Breast epithelium (tissue), 4 donors: ENCODE measurements at places on chromosomes 3 and 15. TPM values are rescaled to one million over a fixed set of nuclear protein-coding genes. Genes with fewer than 3 reads are reported as not detected.
A peak's percentile ranks its signal among the peaks of the same experiment; 100 is the strongest.

The GRM2 gene
- total RNA-seq: 1.3 TPM

The FEM1B gene
- 60.0 TPM for total RNA-seq

The LHFPL4 gene
- not detected for total RNA-seq

The ZBED2 gene
- not detected for total RNA-seq

The RPL39L gene
- total RNA-seq: 14.6 TPM

The MYRIP gene
- 2.3 TPM for total RNA-seq

The SPTSSB gene
- 0.16 TPM for total RNA-seq

The ANKRD63 gene
- total RNA-seq: not detected

The BFSP2 gene
- not detected for total RNA-seq

GRCh38 chr15:81776976-81777375 lies 268.8 kb downstream of the MEX3B start:
- H3K27me3 ChIP-seq: no peaks in the 10 kb centered on the region
- H3K36me3 ChIP-seq: no peaks in the 10 kb centered on the region
- H3K27ac ChIP-seq: no peak overlapping the region
- DNase-seq: no peak
- no peaks in the 10 kb centered on the region for H3K4me1 ChIP-seq
- H3K4me3 ChIP-seq: no peak overlapping the region

GRCh38 chr3:16200411-16200810 lies 25.9 kb downstream of the GALNT15 start:
- no peak overlapping the region for H3K4me3 ChIP-seq
- no peaks in the 10 kb centered on the region for H3K36me3 ChIP-seq
- H3K27me3 ChIP-seq: no peaks in the 10 kb centered on the region
- H3K27ac ChIP-seq: no peak overlapping the region
- H3K4me1 ChIP-seq: no peaks in the 10 kb centered on the region

DNA sequence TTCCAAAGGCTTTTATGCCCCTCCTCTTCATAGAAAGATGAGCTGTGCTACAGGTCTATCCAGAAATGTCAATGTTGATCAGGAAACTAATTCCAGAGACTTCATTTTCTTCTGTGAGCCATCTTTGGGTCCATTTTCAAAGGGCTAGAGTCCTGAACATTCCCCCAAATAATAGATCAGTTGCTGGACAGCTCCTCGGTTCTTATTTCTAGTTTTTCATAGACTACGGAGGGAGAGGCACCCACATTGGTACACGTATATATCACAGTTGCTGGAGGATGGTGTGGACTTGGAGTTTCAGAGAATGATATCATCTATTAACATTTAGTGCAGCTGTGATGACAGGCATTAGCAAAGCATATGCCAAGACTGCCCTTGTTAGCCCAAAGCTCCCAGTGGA lies 59.1 kb downstream of the AGBL1 start:
- DNase-seq: no peak
- no peaks in the 10 kb centered on the region for H3K4me1 ChIP-seq
- no peak overlapping the region for H3K27ac ChIP-seq
- no peak overlapping the region for H3K4me3 ChIP-seq
- H3K27me3 ChIP-seq: no peaks in the 10 kb centered on the region

- H3K27me3 ChIP-seq: no peaks in the 10 kb centered on the region
- no peaks in the 10 kb centered on the region for H3K36me3 ChIP-seq
- H3K4me1 ChIP-seq: no peaks in the 10 kb centered on the region
- no peak overlapping the region for H3K4me3 ChIP-seq
These were observed 13.0 kb downstream of the ZBED2 start for GRCh38 chr3:111582120-111582474.

GRCh38 chr3:191795196-191795595 lies 334.2 kb downstream of the PYDC2 start:
- no peaks in the 10 kb centered on the region for H3K4me1 ChIP-seq
- H3K27ac ChIP-seq: no peak overlapping the region
- no peak overlapping the region for H3K4me3 ChIP-seq
- H3K36me3 ChIP-seq: no peaks in the 10 kb centered on the region
- no peaks in the 10 kb centered on the region for H3K27me3 ChIP-seq

DNA sequence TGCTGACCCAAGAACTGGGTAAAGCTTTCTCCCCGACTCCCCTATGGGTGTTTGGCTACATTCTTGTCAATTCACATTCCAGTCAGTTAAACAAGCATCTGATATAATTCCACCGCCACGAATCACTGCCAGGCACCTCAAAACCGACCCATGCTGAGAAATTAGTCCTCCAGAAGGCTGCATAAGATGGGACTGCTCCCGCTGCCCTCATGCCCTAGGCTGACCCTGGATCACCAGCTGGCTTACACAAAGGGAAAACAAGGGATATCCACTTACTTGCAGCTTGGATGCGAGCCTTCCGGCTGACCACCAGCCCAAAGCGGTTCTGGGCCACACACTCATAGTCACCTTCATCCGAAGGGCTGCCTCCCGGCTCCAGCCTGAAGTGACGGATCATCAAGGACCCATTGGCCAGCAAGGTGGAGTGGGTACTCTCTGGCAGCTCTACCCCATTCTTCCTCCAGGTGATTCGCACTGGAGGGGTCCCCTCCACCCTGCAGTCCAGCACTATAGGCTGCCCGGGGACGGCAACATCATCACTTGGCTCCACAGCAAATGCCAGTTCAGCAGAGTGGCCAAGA lies 2.9 kb downstream of the IGDCC3 start:
- no peak overlapping the region for H3K27ac ChIP-seq
- no peaks in the 10 kb centered on the region for H3K36me3 ChIP-seq
- H3K4me1 ChIP-seq: peaks cover 3% of the 10 kb centered on the region
- DNase-seq: no peak
- no peak overlapping the region for H3K4me3 ChIP-seq
- peaks cover 25% of the 10 kb centered on the region for H3K27me3 ChIP-seq

DNA sequence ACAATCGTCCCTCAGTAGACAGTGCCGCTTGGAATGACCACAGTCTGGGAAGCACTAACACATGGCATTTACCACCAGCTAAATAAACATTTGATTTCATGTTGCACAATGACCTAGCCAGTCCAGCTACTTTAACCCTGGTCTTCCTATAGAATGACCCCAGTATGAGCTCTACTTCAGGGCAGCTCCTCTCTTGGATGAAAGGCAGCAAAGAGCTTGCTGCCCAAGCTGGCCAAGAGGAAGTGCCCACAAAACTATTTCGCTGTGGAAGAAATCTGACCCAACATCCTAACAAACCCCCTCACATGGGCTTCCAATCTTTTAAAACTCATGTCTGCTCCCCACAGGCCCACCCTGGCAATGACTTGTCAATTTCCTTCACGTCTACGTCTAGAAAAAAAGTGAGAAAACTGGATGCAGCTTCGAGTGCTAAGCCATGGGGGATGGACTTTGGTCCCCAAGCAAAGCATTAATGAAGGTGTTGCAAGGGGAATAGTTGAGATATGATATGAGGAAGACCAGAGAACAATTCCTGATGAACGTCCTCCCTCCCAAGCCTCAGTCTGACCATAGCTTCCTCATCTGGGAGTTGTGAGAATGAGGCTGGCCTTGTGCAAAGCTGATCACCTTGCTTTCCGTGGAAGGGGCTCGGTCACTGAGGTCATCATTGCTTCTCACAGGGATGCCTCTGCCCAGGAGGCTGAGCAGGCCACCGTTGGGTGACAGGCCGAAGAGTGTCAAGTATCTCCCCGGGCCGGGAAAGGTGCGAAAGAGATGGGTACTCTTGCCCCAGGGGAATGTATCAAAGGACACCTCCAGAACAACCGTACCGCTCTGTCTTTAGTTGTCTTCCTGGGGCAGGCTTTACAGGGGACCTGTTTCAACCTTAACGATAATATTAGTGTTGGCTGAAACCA lies 964 bp downstream of the SLC25A20 start:
- no peak for DNase-seq
- H3K27me3 ChIP-seq: no peaks in the 10 kb centered on the region
- peak overlapping the region; percentile 75 for H3K4me3 ChIP-seq
- peak overlapping the region; percentile 76 for H3K27ac ChIP-seq

- no peak for DNase-seq
- no peaks in the 10 kb centered on the region for H3K4me1 ChIP-seq
- no peaks in the 10 kb centered on the region for H3K36me3 ChIP-seq
- no peak overlapping the region for H3K4me3 ChIP-seq
- H3K27me3 ChIP-seq: no peaks in the 10 kb centered on the region
These were observed 885.2 kb upstream of the CFAP20DC start for GRCh38 chr3:59935025-59935424.

DNA sequence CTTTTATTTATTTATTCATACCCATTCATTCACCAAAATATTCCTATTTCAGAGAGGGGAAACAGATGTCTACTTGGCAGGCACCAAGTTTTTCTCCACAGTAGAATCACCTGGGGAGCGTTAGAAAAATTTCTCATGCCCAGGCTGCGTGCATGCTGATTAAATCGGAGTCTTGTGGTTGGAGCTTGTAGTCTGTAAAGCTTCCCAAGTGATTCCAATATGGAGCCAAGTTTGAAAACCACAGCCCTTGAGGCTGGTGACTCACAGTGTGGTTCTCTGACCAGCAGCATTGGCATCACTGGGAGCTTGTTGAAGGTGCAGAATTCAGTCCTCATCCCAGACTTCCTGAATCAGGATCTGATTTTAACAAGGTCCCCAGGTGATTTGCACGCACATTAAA lies 49.7 kb downstream of the PDHB start:
- peak overlapping the region; percentile 64 for H3K27ac ChIP-seq
- no peaks in the 10 kb centered on the region for H3K27me3 ChIP-seq
- no peaks in the 10 kb centered on the region for H3K4me1 ChIP-seq
- H3K36me3 ChIP-seq: no peaks in the 10 kb centered on the region
- peak; percentile 86 for DNase-seq

DNA sequence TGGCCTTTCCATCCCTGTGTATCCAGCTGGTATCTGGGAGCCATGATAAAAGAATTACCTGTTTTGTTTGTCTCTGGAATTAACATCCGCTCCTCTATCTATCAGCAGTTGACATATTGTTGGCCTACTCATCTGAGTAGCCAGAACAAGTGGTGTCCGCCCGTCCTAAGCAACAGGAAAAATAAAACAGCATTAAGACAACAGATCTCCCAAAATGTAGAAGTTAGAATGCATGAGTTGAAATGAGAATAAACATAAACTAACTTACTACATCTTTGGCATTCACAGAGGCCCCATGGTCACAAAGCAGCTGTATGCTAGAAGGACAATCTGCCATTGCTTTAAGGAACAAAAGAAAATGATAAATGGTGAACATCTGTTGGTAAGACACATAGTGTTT lies 75.9 kb downstream of the UACA start:
- peaks cover 9% of the 10 kb centered on the region for H3K4me1 ChIP-seq
- no peaks in the 10 kb centered on the region for H3K36me3 ChIP-seq
- DNase-seq: no peak
- no peak overlapping the region for H3K27ac ChIP-seq

GRCh38 chr3:11168406-11168805 lies 14.1 kb downstream of the HRH1 start:
- no peaks in the 10 kb centered on the region for H3K36me3 ChIP-seq
- no peaks in the 10 kb centered on the region for H3K4me1 ChIP-seq
- H3K27ac ChIP-seq: no peak overlapping the region
- H3K27me3 ChIP-seq: no peaks in the 10 kb centered on the region
- no peak overlapping the region for H3K4me3 ChIP-seq

DNA sequence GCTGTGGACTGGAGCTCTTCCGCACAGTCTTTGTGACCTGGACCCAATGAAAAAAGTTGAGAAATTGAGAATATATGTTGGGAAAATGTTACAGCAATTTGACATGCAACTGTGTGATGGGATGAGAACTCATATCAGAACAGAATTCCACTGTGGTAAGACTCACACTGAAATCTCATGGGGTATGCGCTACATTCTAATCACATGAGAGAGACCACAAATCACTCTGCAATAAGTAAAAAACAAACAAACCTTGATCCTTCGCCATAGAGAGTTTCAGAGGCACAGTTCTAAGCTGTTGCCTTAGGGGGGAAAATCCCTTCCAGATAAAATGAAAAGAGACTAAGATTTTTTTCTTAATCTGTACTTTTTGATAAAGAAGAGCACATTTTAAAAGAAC lies 37.3 kb downstream of the LMCD1 start:
- DNase-seq: no peak
- no peak overlapping the region for H3K27ac ChIP-seq
- no peaks in the 10 kb centered on the region for H3K36me3 ChIP-seq
- H3K27me3 ChIP-seq: no peaks in the 10 kb centered on the region
- no peaks in the 10 kb centered on the region for H3K4me1 ChIP-seq

DNA sequence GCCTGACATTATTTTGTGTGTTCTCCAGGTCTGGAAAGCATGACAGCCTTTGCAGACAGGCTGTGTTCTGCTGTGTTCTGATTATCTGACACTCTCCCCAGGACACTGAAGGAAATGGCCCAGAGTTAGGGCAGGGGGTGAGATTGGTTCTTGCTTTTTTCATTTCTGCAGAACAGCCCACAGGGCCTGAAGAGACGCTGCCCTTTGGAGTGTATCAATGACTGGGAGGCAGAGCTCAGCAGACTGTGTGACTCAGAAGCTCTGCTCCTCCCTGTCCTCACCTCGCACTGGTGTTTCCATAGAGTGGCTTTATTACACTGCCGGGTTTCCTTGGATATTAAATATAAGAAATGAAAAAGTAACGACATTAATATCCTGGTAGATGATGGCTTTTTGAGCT lies 523.6 kb downstream of the NTRK3 start:
- H3K36me3 ChIP-seq: no peaks in the 10 kb centered on the region
- DNase-seq: no peak
- no peaks in the 10 kb centered on the region for H3K27me3 ChIP-seq
- no peak overlapping the region for H3K27ac ChIP-seq
- no peaks in the 10 kb centered on the region for H3K4me1 ChIP-seq
- no peak overlapping the region for H3K4me3 ChIP-seq

GRCh38 chr3:32323604-32324003 lies 68.0 kb upstream of the CMTM7 start:
- no peak overlapping the region for H3K4me3 ChIP-seq
- H3K27ac ChIP-seq: no peak overlapping the region
- no peaks in the 10 kb centered on the region for H3K27me3 ChIP-seq
- no peaks in the 10 kb centered on the region for H3K4me1 ChIP-seq

- no peaks in the 10 kb centered on the region for H3K27me3 ChIP-seq
- no peak overlapping the region for H3K27ac ChIP-seq
- DNase-seq: no peak
- no peaks in the 10 kb centered on the region for H3K4me1 ChIP-seq
These were observed 6.2 kb upstream of the TMF1 start for GRCh38 chr3:69058180-69058946.

GRCh38 chr3:115930168-115930567 lies 306.9 kb downstream of the GAP43 start:
- no peaks in the 10 kb centered on the region for H3K27me3 ChIP-seq
- no peak overlapping the region for H3K4me3 ChIP-seq
- no peaks in the 10 kb centered on the region for H3K4me1 ChIP-seq
- no peak for DNase-seq
